ENCODE measurements at places on chromosomes 11 and 22.

GRCh38 chr11:121417055-121417551 lies 35.0 kb upstream of the SORL1 start:
- peak; percentile 82 for DNase-seq

- no peak for DNase-seq
Observed at GRCh38 chr11:86477495-86478155, 102.9 kb downstream of the CCDC81 start.

DNA sequence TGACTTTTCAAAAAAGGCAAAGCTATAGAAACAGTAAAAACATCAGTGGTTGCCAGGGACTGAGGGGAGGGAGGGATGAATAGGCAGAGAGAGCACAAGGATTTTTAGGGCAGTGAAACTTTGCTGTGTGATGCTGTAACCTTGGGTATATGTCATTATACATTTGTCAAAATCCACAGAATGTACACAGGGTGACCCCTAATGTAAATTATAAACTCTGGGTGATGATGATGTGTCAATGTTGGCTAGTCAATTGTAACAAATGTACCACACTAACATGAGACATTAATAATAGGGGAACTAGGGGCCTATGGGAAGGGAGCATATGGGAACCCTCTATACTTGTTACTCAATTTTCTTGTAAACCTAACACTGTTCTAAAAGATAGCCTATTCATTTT lies 24.8 kb downstream of the RIBC2 start:
- no peak for DNase-seq

DNA sequence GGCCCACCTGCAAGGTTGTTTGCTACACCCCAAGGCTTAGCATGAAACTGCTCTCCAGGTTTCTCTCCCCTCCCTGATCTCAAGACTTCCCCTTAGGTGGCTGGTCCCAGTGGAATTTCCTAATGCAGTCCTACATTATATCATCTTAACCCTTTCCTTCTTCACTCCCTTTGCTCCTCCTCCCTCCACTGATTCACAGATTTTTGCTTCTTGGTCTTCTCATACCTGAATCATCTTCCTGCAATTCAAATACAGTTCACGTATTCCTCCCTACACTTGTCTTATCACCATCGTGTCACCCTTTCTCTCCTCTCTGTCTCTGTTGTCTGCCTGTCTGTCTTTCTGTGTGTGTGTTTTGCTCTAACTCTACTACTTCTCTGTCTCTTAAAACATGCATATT lies 17.0 kb downstream of the MMP10 start:
- DNase-seq = no peak

DNA sequence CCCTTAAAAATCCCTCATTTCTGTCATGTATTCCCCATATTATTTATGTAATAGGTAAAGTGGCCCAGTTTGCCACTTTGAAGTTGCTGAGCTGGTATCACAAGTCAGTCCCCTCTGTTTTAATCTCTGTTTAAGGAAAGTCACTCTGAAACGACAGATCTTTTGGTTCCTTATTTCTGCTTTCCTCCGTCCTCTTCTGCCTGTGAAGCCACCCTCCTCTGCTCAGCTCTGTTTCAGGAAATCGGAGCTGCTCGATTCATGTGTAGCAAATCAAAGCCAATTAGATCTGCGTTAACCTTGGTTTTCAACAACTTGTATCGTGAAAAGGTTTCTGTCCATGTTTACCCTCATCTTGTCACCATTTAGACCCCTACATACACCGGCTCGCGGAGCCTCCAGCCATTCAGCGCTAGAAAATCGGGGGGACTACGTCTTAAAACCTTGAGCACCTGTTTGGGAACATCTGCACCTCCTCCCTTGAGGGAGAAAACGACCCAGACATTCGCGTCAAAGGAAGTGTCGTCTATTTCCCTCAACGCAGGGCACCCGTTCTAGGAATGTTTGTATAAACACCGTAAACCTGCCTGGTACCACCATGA lies 576 bp upstream of the SC5D start:
- no peak for DNase-seq

DNA sequence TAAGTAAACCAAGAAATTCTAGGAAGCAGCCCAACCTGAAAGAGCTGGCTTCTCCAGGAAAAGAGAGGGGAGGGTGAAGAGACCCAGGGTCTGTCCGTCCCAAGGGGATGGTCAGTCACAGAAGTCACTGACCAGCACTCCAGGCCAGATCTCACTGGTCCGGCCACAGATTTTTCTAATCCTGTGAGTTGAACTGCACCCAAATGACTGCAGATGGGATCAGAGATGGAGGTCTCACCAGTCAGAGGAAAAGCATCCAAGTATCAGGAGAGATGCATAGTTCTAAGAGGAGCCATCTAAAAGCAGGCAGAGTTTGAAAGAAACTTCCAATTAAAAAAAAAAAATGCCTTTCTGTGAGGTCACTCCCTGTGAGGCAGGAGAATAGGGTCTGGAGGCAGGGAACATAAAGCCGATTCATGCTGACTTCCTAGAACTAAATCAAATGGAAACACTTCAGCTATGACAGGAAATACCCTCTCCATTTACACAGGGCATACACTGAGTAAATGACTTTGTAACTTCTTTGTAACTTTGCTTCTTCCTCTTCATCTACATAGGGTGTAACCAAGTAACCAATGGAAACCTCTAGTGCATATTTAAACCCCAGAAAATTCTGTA lies 144.5 kb downstream of the CCDC34 start:
- peak; percentile 83 for DNase-seq

GRCh38 chr11:19919050-19919561 lies 206.5 kb downstream of the NAV2 start:
- DNase-seq = peak; percentile 84

GRCh38 chr11:14136561-14136960 lies 174.0 kb downstream of the SPON1 start:
- DNase-seq = no peak

GRCh38 chr11:64330888-64331287 lies 9.1 kb upstream of the CCDC88B start:
- no peak for DNase-seq
